ENCODE measurements at places on chromosomes 4 and X.
A peak's percentile ranks its signal among the peaks of the same experiment; 100 is the strongest.

- DNase-seq: no peak
Measured at GRCh38 chrX:2427147-2427546, 73.6 kb downstream of the DHRSX start.

GRCh38 chr4:40300371-40301162 is 34.6 kb upstream of the CHRNA9 start:
- DNase-seq: no peak

- DNase-seq: no peak
Measured at GRCh38 chrX:120315776-120316175, 4.5 kb upstream of the TMEM255A start.

DNA sequence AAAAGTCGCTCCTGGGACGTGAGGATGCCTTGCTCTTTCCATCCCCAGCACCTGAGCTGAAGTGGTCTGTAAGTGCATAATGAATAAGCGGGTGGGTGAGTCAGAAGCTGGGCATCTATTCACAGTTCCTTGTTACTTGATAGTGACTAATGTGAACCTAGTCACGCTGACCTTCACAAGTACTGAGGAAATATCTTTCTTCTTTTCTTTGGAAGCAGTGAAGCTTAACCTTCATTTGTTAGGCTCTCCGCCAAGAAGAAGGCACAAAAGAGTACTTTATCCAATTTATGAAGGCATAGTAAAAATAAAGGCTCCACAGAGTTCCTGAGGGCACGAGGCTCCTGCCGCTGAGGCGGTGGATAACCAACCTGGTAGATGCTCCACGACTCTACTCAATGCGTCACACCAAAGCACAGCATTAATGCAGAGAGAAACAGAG is 475.7 kb upstream of the SLIT2 start:
- DNase-seq: peak; percentile 90

DNA sequence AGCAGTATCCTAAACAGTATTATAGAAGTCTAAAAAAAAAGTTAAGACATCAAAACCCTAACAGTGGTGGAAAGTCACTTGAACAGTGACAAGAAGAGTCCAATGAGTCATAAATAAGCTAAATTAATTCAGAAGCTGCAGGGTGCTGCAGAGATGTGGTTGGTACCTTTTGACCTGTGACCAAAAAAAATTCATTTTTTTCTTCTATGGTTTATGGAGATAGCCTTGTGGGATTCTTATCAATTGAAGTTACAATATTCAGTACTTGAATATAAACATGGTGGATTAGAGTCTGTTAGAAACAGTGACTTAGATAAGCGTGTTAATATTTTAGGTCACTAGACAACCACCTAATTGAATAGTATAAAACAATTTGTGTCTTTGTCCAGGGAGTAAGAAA is 35.4 kb downstream of the CCSER1 start:
- DNase-seq: no peak

GRCh38 chrX:50813843-50814661 is at the start of gene SHROOM4:
TSS of gene SHROOM4 (minus strand) at chrX:50814194. CDS start at chrX:50814018, 176 bp downstream.
- peak; percentile 64 for DNase-seq

DNA sequence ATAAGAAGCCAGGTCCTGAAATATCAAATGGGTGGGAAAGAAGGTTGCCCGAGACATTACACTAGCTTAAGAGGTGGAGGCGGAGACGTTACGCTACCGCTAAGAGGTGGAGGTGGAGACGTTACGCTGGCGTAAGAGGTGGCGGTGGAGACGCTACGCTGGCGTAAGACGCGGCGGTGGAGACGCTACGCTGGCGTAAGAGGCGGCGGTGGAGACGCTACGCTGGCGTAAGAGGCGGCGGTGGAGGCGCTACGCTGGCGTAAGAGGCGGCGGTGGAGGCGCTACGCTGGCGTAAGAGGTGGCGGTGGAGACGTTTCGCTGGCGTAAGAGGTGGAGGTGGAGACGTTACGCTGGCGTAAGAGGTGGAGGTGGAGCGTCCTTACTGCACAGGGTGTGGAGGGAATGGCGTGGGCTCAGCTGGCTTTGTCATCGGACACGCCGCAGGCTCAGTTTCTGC is 12.8 kb downstream of the CYP4V2 start:
- DNase-seq: no peak

- peak; percentile 58 for DNase-seq
Measured at GRCh38 chr4:128871948-128872347, 62.4 kb downstream of the JADE1 start.

- peak; percentile 87 for DNase-seq
Measured at GRCh38 chr4:60724623-60725022, 475.5 kb upstream of the ADGRL3 start.

- DNase-seq: no peak
Measured at GRCh38 chrX:18941896-18942295, 42.0 kb downstream of the PHKA2 start.

All from cardiac fibroblast (primary cell).